AG04450 (cell line): ENCODE measurements at places on chromosomes 5 and 9.

- DNase-seq = no peak
These were observed 59.9 kb downstream of the PFDN1 start for GRCh38 chr5:140242890-140243585.

DNA sequence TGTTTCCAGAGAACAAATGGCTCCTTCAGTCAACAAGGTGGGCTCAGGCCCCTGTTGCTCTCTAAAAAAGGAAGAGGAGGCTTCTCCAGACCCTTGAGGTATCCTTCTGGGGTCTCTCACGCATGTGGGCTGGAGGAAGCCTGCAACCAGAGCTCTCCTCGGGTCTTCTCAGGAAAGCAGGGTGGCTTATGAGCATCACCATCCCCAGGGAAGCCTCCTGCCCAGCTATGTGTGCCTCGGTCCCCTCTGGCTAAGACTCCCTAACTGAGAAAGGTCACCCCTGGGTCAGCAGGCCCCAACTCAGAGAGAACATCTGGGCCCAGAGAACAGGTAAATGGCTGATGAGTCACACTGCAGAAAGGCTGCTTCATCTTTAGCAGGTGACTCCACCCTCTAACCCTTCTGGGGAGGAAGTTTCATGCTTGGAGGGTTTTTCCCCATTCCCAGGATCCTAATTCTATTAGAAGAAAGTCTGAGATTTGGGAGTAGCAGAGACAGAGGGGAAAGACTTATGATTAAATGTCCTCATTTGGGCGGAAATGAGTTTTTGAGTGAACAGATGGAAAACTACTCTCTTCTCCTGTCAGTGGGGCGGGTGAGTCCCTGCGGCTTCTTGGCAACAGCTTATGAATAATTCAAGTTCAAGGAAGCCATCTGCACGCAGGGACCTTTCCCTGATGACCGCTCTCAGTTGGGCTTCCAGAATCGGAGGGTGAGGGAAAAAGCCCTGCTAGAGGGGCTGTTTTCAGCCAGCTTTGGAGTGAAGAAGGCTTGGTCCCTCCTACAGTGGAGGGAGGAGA, 41.9 kb downstream of the TGFBI start:
- DNase-seq = no peak

GRCh38 chr9:81539317-81539716, 150.0 kb downstream of the TLE1 start:
- no peak for DNase-seq

GRCh38 chr5:27217977-27218376, 179.6 kb upstream of the CDH9 start:
- no peak for DNase-seq

- no peak for DNase-seq
These were observed 84.3 kb upstream of the DHFR start for GRCh38 chr5:80739057-80739456.

GRCh38 chr5:29150840-29151239, 2042.6 kb upstream of the CDH6 start:
- DNase-seq = no peak

GRCh38 chr5:67199859-67200258, 3.3 kb upstream of the CD180 start:
- DNase-seq = no peak

- DNase-seq = no peak
These were observed 293.2 kb downstream of the ARHGAP26 start for GRCh38 chr5:143063175-143063970.

DNA sequence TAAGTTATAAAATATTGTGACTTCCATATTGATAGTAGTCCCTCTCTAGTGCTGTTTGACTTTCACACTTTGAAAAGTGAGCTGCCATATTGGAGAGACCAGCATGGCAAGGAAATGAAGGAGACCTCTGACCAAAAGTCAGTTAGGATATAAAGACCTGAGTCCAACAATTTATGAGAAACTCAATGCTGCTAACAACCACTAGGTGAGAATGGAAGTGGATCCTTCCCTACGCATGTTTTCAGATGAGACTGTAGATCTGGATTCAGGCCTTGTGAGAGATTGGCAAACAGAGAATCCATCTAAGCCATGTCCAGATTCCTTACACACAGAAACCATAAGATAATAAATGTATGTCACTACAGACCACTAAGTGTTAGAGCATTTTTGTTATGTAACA, 81.6 kb downstream of the CTNND2 start:
- DNase-seq = no peak

- DNase-seq = no peak
These were observed 441.0 kb downstream of the TLE4 start for GRCh38 chr9:80012557-80013330.

- no peak for DNase-seq
These were observed 2000.1 kb downstream of the EFNA5 start for GRCh38 chr5:105670596-105670995.

- DNase-seq = peak; percentile 87
These were observed 25.7 kb downstream of the DPYSL3 start for GRCh38 chr5:147483961-147484707.

DNA sequence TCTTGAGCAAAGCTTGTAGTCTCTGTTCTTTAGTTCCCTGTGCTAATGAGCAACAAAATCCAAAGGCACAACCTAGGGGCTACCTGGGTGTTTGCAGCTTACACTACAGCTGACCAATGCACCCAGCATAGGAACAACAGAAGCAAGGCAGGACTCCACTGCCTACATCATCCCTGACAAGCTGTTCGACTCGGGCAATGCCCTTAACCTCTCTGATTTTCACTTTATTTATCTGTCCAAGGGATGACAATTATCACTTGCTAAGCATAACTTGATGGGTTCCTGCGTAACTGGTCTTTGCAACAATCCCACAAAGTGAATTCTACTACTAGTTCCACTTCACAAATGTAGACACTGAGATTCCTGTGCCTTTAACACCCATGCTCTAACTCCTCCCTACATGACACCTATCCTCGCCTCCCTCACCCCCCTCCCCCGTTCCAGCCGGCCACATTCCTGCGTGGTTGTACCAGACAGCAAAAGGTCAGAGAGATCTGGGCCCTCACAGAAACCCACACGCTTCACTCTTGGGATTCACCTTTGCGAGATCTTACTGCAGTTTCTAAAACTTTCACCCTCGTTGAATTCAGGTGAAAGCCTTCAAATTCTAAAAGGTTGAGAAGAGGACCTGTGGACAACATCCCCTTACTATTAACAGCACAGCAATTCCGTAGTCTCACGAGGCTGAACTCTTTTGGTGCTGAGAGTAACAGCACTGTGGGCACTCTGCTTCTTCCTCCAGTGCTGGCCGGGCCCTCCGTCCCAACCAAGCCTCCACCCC, 995 bp downstream of the IPPK start:
- no peak for DNase-seq

- no peak for DNase-seq
These were observed 425 bp downstream of the PTPA start for GRCh38 chr9:129111528-129112151.

DNA sequence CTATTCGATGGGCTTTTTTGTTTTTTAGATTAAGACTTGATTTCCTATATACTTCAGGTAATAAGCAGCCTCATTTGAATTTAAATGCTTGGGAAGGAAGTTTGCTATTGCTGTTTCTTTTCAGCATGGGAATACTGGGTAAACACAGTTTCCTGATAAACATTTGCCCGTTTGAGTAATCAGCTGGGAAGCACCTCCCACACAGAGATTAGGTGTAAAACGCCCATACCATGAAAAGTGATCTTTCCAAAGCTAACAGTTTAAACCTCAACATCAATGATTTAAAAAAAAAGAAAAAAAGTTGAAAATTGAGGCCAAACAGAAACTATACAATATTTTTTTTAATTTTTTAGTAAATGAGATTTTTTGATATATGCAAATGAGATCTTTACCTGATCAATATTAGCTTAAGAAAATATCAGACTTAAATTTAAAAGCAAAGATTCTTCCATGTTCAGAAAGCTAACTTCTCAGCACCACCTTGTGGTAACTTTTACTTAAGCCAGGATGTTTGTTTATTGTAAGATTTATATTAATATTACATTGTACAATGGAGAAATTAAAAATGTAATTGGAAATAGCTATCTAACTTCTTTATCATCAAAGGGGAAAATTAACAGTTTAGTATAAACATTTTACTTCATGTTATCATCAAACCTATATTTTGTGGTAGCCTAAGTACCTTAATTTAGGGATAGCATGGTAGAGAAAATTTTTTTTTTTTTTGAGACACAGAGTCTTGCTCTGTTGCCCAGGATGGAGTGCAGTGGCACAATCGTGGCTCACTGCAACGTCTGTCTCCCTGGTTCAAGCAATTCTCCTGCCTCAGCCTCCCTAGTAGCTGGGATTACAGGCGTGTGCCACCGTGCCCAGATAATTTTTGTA, 39.8 kb downstream of the F2RL2 start:
- DNase-seq = no peak

DNA sequence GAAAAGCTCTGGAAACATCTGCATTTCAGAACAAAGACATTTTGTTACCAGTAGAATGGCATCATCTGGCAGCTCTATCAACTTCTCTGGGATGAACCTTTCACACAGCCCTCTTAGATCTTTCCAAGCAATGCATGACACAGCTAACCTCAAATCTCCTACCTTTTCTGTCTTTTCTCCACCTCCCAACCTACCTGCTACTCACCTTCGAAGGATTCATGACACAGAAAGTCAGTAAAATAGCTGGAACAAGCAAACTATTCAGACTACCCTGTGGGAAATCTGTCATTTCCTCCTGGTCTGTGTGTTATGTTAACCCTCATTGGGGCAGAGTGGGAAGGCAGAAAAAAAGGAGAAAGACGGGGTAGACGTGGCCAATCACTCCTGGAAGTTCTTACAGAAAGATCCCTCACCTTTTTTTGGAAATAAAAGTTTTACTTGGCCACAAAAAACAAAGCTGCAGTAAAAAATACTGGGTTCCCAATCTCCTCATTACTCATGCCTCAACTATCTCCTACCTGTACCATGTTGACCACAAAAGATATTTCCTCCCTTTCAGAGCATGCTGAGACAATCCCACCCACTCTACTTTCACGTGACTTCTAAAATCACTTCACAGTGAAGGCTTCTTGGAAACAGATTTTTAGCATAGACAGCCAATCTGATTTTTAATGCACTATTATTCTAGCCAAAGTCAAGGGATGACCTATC, 362.1 kb upstream of the RFX3 start:
- DNase-seq = no peak

GRCh38 chr5:127839496-127840197, 136.5 kb downstream of the CCDC192 start:
- no peak for DNase-seq

- no peak for DNase-seq
These were observed 96.7 kb upstream of the FER start for GRCh38 chr5:108650997-108651396.

DNA sequence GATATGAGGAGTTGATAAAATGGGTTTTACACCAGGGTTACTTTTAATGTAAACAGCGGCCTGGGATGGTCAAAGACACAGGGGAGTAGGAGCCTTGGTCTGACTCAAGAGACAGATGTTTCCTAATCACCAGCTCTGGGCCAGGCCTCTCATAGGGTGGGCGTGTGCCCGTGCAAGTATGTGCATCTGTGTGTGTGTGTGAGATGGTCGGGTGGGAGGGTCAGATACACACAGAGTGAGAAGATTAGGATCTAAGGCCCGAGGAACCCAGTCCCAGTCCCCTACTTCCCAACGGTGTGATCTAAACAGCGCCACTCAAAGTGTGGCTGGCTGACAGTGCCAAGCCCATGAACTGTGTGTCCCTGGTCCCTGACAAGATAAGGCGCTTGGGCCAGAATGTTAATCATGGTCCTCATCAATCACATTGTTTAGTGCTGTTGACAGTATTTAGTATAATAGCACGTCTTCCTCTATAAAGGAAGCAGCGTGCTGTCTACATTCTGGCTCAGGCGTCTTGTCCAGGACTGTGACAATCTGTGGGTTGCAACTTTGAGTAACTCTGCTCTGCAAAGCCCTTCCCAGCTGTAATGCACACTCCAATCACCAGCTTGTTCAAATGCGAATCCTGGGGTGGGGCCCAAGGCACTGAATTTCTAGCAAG, 173.7 kb downstream of the DAB2IP start:
- DNase-seq = no peak

GRCh38 chr9:123982535-123982934, 29.0 kb upstream of the LHX2 start:
- DNase-seq = no peak

DNA sequence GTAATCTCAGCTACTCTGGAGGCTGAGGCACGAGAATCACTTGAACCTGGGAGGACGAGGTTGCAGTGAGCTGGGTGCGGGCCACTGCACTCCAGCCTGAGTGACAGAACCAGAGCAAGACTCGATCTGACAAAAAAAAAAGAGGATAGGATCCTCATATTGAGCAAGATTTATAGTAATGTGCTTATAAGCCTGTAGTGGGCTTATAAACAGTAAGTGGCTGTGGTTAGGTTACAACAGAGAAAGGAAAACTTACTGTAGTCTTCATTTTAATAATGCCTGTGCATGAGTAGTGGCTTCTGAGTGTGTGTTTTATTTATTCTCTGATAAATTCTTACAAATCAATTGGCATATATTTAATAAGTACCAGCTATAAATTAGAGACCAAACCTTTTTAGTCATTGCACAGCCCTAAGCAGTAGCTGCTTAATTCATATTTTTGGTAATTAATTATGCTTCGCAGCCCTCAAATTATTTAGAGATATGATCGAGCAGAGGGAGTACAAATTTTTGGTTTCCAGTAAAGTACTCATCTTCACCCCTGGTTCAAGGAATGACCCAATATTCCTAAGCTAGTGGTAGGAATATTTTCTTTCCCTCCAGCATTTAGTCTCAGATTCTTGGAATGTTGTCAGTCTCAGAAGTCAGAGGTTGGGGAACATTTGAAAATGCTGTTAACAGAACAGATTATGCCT, 73.8 kb upstream of the KLF9 start:
- DNase-seq = no peak
